Stimulated activated CD8-positive, alpha-beta memory T cell treated with anti-CD3 and anti-CD28 coated beads, Interleukin-12 subunit alpha, Interleukin-12 subunit beta, amount 100 ng/mL, for 4 hours (primary cell): ENCODE measurements at places on chromosomes 6 and 20.

GRCh38 chr20:25725639-25726038 is 29.0 kb upstream of the ZNF337 start:
- DNase-seq, result no peak

- no peak for DNase-seq
These were observed 12.3 kb downstream of the EDEM2 start for GRCh38 chr20:35134880-35135279.

GRCh38 chr6:38610050-38610625 is 29.6 kb downstream of the BTBD9 start:
- DNase-seq, result no peak

DNA sequence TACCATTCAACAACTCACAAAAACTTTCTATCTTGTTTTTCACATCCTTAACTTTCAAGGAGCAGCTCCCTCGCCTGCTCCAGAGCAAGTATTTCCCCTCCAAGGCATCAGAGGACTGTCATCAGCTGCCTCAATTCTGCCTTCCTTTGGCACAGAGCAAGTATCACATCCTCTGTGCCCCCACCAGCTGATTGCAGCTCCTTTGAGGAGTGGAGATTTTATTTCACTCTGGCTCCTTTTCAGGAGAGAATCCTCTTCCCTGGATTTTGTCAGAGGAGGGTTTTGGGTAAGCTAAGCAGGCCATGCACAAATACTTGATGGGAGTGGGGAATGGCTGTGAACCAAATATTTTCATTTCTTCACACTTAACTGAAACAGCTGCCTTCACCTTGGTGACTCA is 610.5 kb upstream of the FLRT3 start:
- no peak for DNase-seq

DNA sequence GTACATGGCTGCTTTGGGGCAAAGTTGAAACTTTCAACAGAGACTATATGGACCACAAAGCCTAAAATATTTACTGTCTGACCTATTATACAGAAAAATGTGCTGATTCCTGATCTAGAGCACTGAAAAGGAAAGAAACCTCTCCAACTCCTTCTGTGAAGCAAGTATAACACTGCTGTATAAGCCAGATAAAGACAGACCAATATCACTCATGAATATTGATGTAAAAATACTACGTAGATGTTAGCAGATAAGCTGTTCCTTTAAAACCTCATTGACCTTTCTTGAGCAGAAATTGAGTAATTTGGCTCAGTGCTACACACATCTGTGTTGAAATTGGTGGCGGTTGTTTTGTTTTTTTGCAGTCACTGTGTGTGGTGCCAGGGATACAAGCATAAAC is 69.9 kb upstream of the HDAC2 start:
- DNase-seq, result no peak

GRCh38 chr6:20704325-20705025 is 170.2 kb downstream of the CDKAL1 start:
- DNase-seq, result no peak

DNA sequence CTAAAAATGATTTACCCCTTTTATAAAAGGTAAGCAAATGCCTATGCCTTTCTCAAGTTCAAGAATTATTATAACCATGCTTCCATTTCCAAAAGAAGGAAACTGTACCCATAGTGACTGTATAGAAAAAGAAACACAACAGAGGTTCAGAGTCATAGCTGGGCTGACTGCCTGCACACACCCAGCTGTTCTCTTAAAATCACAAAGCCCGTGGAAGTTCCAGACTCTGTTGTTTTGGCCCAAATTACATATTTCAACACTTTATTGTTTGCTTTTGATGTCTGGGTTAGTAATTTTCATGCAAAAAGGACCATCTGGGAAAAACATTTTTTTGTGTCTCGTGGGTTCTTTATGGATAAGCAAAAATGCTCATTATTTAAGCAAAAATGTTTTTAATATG is 99.2 kb downstream of the LCA5 start:
- no peak for DNase-seq

DNA sequence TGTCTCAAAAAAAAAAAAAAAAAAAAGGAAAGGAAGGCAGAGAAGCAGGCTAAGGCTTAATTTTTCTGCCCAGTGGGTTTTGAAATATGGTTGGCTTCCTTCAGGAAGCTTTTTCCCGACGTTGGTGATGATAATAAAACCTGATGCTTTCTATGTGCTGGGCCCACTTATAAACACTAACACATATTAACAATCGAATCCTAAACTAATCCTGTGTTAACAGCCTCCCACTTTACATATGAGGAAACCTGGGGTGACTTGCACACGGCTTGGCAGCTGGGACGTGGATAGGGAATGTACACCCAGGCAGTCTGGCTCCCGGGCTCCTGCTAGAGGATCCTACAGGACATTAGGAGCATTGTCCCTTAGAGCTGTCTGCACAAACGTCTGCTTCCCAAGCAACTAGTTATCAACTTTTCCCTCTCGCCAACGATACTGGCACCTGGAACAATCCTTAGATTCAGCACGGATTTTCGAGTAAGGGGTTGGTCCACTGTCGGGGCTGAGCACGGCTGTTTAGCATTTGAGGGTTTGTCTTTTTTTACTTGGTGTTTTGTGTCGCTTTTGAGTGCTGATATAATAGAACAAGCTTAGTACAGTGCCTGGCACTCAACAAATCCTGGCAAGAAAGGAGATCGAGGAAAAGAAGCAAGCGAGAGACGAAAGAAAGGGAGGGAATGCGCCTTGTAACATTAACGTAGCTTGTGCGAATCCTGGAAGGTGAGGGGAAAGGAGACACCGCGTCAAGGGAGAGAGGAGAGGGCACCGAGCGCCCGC is 622 bp upstream of the KIZ start:
- no peak for DNase-seq

DNA sequence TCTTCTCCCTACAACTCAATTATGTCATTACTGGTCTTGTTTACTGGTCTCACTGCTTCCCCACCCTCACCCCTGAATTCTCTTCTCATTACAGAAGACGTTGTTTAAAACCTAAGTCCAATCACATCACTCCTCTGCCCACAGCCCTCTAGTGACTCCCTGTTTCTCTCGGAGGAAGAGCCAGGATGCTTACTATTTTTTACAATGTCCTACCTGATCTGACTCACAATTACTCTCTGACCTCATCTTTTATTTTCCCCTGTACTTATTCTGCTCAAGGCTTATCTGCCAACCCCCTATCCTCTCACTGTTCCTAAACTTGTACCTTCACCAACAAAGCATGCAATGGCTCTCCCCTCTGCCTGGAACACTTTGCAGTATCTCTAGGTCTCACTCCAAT is 400.4 kb upstream of the PTCHD4 start:
- DNase-seq, result no peak

DNA sequence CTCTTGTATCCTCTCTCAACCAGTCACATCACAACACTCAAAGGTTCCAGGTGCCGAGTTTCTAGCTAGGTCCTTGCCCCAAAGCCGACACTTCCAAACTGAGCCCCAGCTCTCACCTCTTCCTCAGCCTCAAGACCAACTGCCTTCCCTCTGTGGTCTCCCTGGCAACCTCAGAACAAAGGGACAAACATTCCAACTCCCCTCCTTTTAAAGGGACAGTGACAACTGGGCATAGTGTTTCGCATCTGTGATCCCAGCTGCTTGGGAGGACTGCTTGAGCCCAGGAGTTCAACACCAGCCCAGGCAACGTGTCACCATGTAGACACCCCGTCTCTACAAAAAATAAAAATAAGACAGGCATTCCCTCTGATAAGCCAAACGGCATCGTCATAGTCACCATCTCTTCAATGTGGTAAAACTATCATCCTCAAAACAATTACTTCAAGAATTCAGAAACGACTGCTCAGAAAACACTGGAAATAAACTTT is 11.3 kb downstream of the DIDO1 start:
- DNase-seq, result no peak

DNA sequence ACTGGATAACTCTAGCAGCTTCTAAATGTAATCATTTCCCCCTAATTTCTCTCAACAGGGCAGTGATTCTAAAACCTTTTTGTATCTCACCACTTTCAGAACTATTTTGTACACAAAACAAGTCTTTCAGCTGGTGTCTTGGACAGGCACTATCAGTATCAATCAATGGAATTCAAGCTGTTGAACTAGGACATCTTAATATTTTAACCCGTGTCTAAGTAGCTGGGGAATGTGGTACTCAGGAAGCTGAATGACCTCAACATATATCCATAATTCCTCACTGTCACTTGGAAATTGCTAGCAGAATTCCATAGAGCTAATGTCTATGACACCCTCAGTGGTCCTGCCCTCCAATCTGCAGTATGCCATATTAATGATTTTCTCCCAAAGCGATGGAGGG is 24.5 kb downstream of the ADAT2 start:
- no peak for DNase-seq

DNA sequence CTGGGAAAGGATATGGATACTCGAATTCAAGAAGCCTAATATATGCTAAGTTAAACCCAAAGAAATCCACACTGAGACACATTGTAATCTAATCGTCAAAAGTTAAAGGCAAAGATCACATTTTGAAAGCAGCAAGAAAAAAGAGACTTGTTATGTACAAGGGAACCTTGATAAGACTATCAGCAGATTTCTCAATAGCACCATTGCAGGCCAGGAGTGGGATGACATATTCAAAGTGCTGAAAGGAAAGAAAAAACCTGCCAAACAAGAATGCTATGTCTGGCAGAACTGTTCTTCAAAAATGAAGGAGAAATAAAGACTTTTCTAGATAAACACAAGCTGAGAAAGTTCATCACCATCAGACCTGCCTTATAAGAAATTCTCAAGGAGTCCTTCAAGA is 75.2 kb downstream of the COL21A1 start:
- DNase-seq, result no peak

- no peak for DNase-seq
These were observed 80.3 kb downstream of the TBC1D7 start for GRCh38 chr6:13248053-13248452.

GRCh38 chr6:167094820-167095637 is 27.9 kb upstream of the CCR6 start:
- no peak for DNase-seq

GRCh38 chr20:40207655-40208054 is 481.4 kb downstream of the MAFB start:
- DNase-seq, result no peak

GRCh38 chr20:62353289-62354030 is 13.7 kb downstream of the LAMA5 start:
- DNase-seq, result no peak

GRCh38 chr6:106614592-106615257 is 14.6 kb downstream of the RTN4IP1 start:
- no peak for DNase-seq

DNA sequence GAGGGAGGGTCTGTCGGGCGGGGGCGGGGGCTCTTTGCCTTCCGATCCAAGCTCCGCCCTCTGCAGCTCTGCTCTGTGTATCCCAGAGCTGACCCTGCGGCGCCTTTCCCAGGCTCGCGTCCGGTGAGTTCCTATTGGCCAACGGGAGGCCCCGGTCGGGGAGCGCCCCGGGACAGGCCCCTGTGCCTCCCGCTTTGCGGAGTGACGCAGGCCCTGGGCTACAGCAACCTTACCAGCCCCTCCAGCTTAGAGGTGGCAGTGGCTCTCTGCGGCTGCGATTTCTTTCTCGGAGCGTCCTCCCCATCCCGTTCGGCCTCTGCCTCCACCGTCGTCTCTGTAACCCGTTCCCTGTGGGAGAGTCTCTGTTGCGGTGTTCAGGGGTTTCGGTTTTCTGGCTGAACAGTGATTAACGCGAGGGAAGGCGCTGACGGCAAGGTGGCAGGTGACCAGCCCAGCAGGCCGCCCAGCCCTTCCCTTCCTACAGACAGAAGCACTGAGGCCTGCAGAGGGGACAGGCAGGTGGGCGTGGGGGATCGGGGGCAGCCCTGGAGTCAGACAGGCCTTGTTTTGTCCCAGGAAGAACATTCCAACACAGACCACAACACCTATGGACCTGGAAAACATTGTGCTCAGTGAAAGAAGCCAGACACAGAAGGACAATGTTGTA is 18.1 kb upstream of the CEBPB start:
- no peak for DNase-seq

DNA sequence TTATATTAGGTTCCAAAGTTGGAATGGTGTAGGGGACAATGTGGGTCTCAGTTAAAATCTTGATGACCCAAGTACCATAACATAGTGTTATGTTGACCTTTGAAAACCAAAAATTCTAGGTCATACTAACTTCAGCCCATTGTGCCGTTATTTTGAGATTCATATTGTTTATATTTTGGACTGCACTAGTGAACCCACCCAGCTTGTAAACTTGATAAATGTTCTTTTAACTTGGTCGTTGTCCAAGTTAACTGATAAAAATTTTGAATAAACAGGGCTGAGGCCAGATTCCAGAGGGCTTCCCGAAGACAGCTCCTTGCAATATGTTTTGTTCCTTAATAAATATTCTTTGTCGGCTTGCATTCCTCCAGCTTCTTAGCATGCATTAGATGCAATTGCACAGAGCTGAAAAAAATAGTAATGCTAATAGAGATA is 90.3 kb downstream of the BCAS1 start:
- DNase-seq, result no peak

DNA sequence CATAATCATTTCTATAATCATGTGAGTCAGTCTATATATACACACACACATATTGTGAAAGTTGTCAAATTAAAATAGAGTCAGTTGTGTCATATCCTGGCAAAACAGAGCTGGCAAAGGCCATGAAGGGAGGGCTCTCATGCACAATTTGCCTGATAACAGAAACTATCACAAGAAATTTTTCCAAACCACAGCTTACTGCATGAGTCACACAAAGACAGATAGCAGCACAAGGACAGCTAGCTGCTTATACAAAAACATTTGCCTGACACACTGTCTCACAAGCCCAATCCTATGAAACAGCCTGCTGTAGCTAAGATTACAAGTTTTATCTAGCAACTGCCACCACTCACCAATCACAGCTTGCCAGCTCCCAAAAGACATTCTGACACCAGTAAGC is 848.5 kb upstream of the MAN1A1 start:
- DNase-seq, result no peak

DNA sequence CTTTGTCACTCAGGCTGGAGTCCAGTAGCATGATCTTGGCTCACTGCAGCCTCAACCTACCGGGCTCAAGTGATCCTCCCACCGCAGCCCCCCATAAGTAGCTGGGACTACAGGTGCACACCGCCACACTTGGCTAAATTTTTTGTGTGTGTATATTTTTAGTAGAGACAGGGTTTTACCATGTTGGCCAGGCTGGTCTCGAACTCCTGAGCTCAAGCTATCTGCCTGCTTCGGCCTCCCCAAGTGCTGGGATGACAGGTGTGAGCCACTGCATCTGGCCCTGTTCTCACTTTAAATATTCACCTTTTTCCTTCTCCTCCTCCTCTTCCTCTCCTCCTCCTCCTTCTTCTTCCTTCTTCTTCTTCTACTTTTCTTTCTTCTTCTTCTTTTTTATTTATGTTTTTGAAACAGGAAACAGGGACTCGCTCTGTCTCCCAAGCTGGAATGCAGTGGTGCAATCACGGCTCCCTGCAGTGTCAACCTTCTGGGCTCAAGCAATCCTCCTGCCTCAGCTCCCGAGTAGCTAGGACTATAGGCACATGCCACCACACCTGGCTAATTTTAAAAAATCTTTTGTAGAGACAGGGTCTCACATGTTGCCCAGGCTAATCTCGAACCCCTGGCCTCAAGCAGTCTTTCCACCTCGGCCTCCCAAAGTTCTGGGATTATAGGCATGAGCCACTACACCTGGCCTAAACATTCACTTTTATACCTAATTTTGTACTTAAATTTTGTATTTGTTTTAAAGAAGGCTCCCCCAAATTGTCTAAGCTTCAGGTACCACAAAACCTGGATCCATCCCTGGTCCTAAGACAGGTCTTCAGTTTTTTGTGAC is 47.2 kb upstream of the NCOA3 start:
- DNase-seq, result no peak

GRCh38 chr20:17579369-17580039 is 9.6 kb downstream of the DSTN start:
- no peak for DNase-seq

- no peak for DNase-seq
These were observed 81.3 kb downstream of the C6orf52 start for GRCh38 chr6:10613077-10613476.
